Vagina (tissue), 2 donors: ENCODE measurements at places on chromosomes 4 and X.

DNA sequence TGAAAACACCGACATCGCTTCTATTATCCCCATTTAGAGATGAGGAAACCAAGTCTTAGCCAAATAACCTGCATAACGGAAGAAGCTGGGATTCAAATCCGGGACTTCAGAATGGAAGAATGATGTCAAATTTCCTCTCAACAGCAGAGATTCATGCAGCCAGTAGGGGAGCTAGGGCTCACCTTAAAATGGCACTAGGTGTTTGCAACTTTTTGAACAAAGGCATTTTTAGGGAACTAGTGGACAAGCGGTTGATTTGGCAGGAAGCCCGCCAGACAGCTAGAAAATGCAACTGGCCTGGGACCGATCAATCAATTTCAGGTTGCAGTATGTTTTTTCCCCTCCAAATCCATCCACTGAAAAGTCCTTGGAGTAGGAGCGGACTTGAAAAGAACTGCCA is 224.2 kb downstream of the PTTG2 start:
- no peak for DNase-seq

DNA sequence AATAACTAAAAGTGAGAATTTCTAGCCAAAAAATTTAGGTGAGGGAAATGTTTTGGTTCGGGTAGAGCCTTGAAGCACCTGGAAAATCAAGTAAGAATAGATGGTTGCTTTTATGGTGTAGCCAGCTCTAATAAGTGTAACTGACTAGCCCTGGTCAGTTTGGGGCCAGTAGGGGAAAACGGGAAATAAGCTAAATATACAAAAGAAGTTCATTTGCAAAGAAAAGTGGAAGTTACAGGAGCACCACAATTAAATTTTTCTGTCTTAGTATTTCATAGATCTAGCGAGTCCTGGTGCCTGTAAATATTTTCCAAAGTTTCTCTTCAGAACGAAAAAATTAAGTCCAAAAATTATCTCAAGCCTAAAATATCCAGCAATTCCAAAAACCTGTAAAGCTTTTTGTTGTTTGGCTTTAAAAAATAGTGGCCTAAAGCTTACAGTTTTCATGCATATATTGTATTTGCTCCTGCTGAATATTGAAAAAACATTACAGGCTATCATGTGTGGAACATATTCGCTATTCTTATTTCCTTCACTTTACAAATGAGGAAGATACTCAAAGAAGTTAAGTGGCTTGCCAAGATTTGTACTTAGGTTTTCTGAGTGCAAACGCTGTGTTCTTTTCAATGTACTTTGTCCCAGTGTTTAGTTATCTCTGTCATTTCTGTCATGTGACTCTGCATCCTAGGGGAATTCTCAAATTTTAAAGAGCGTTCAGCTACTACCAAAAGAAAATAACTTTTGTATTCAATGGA is 7.3 kb upstream of the PTPN13 start:
- no peak for DNase-seq

DNA sequence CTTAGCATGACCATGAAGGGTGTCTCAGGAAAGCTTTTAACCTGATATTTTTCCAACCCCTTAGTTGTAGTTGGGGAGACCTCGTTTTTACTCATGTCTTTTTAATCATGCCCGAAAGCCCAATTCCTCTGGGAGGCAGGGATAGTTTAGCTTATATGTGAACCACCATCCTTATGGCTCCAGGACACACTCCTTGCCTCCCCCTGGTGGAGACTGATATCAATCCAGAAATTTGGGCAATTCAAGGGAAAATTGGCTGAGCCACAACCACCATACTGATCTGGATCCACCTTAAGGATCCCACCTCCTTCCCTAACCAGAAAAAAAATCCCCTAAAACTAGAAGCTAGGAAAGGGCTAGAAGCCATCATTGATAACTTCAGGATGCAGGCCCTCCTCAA is 13.4 kb upstream of the COL25A1 start:
- no peak for DNase-seq

DNA sequence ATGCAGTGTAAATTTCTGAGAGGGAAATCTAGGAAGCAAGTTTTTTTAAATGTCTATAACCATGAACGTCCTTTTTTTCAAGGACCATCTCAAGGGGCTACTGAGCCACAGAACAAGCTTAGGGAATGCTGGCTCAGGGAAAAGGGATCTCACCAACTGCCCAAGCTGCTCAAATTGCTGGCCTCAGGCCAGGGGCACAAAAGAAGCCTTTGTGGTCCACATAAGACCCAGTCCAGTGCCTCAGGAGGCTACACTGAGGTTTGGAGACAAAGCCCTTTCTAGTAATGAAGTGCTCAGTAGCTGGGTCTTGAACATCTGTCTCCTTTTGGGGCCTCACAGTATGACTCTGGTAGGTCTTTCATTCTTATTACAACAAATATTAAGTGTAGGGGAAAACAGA is 305.5 kb downstream of the RAB28 start:
- DNase-seq: no peak

DNA sequence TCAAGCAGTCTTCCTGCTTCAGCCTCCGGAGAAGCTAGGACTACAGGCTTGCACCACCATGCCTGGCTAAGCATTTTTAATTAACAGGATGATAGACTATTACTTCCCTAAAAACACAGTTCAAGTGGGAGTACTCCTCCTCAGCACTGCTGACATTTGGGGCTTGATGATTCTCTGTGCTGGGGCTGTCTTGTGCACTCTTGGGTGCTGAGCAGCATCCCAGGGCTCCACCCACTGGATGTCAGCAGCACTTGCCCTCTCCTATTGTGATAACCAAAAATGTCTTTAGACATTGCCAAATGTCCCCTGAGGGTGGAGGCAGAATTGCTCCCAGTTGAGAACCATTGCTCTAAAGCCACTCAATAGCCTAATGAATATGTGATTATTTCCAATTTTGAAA is 60.4 kb downstream of the CLCN4 start:
- no peak for DNase-seq
